Central memory CD8-positive, alpha-beta T cell (primary cell): ENCODE measurements at places on chromosomes 2 and 18.

GRCh38 chr18:26227051-26227670 lies 916 bp downstream of the TAF4B start:
- no peak for DNase-seq

- no peak for DNase-seq
Observed at GRCh38 chr2:205898744-205899143, 187.2 kb downstream of the INO80D start.

GRCh38 chr2:23393722-23394121 lies 8.7 kb downstream of the KLHL29 start:
- DNase-seq, result no peak

GRCh38 chr2:181648478-181649155 lies 8.3 kb downstream of the CERKL start:
- no peak for DNase-seq

DNA sequence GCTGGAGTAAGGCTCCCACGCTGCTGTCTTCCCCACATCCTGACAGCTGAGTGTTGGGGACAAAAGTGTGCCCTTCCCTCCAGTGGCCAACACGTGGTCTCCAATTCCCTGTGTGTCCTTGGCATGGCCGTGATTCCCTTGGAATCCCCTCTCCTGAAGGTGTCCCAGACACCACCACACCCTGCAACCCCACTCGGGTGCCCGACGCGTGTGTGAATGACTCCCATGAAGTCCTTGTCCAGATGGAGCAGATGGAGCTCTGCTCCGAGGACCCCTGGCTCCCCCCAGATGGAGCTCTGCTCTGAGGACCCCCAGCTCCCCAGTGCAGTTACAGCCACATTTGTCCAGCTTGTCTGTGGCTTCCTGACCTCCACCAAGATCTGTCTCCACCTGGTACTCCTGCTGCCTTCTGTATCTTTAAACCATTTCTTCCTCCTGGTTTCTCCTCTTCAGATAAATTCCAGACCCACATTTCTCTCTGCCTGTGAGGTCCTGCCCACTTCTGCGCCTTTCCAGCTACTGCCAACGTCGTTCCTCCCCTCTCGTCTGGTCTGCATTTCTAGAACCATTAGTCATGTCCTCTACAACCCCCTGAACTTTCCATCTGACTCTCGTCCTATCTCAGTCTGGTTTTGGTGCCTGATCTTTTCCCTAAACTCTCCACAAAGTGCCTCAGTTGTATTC lies 86.8 kb upstream of the PXDN start:
- DNase-seq, result no peak

- no peak for DNase-seq
Observed at GRCh38 chr2:35784777-35785176, 570.8 kb upstream of the CRIM1 start.

DNA sequence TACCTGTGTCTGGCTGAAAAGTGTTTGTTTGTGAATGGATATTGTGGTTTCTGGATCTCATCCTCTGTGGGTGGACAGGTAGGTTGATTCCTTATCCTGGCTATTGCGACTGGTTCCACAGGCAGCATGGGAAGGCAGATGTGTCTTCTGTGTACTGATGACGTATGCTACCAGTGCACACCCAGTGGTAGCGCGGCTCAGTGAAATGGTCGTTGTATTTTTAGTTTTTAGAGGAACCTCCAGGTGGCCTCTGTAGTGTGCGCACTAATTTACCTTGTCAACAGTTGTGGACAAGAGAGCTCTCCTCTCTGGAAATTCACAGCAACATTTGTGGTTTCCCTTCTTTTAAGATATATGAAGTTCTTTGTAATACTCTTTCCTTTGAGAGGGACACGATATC lies 52.5 kb downstream of the CCDC74A start:
- DNase-seq, result no peak

DNA sequence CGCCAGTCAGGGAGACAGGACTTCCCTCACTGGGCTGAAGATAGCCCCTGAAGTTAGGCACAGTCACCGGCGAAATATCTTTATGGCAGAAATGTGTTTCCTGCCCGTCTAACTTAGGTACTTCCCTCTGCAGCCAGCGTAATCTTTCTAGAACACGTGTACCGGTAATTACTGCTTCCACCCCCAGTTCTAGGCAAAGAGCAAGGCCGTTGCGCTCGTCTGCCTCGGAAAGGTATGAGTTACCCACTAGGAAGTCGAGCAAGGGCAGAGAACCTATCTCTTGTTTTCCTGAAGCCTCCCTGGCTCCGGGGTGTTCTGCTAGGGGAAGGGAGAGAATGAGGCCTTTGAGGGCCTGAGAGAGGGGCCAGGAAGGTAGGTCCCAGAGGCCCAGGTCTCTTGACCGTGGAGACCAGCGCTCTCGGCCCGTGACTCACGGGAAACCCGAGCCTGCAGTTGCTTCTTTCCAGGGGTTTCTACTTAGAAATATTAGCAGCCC lies 70.0 kb downstream of the TWSG1 start:
- no peak for DNase-seq

DNA sequence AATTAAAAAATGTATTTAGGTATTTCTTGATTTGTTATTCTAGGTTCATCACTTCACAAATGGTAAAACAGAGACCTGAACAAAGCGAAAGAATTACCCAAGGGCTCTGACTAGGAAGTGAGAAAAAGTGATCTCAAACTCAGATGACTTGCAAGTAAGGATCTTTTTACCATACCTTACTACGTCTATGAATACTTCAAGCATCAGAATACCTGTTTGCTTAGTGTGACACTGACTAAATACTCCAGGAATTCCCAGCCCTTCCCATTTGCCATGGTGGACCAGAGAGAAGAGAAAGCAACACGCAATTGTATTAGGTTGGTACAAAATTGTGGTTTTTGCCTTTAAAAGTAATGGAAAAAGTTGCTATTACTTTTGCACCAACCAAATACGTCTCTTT lies 35.8 kb upstream of the FIGN start:
- DNase-seq, result no peak

GRCh38 chr2:202034249-202035088 lies 814 bp downstream of the FZD7 start:
- DNase-seq, result no peak
